Cardiac septum (tissue), 1 donor: ENCODE measurements at places on chromosomes 5 and 9. TPM values are rescaled to one million over a fixed set of nuclear protein-coding genes. Genes with fewer than 3 reads are reported as not detected.

GABRA6 gene
- total RNA-seq: not detected

RNF38 gene
- total RNA-seq: 41.2 TPM

FAM169A gene
- 6.5 TPM for total RNA-seq

GRAMD2B gene
- 33.4 TPM for total RNA-seq

DNA sequence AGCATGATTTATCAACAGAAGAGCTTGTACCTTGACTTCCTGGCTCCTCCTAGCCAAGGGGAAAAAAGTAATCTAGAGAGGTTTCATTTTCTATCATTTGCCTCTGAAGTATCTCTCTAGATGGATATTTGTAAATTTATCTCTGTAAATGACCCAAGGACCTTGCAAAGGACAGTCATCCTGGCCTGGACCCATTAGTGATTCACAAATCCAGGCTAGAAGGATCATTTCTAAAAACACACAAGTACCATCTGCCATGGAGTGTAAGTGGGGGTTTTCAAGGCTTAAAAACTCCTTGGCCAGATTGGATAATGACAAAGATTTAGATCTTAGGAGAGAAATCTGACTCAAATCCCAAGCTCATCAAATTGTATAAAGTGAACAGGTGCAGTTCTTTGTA, 8.1 kb downstream of the TTC23L start:
- DNase-seq: no peak

PDGFRB gene
- 54.6 TPM for total RNA-seq

- DNase-seq: peak; percentile 55
Observed at GRCh38 chr9:114450181-114450580, 55.1 kb downstream of the WHRN start.

GRCh38 chr5:160448886-160449285, 27.2 kb downstream of the PTTG1 start:
- DNase-seq: no peak

GRCh38 chr5:108472237-108472636, 90.3 kb upstream of the FBXL17 start:
- no peak for DNase-seq

- no peak for DNase-seq
Observed at GRCh38 chr5:43564289-43564850, 7.5 kb upstream of the PAIP1 start.

INSL6 gene
- not detected for total RNA-seq

MAMDC4 gene
- total RNA-seq: 11.0 TPM

DNA sequence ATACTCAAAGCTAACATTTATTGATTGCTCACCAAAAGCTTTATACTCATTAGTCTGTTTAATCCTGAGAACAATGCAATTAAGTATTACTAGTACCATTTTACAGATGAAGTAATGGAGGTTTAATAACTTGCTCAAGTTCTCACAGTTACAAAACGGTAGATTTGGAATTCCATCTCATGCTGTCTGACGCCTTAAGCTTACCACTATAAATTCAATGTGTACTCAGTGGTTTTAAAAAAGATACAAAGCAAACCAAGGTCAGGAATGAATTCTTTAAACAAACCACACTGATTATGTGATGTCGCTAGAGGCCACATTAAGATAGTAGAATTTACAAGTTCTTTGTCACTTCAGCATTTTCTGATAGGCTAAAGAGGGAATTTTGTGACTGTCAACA, 1.2 kb upstream of the C5orf63 start:
- DNase-seq: no peak

GRIN1 gene
- not detected for total RNA-seq

OTP gene
- not detected for total RNA-seq

DNA sequence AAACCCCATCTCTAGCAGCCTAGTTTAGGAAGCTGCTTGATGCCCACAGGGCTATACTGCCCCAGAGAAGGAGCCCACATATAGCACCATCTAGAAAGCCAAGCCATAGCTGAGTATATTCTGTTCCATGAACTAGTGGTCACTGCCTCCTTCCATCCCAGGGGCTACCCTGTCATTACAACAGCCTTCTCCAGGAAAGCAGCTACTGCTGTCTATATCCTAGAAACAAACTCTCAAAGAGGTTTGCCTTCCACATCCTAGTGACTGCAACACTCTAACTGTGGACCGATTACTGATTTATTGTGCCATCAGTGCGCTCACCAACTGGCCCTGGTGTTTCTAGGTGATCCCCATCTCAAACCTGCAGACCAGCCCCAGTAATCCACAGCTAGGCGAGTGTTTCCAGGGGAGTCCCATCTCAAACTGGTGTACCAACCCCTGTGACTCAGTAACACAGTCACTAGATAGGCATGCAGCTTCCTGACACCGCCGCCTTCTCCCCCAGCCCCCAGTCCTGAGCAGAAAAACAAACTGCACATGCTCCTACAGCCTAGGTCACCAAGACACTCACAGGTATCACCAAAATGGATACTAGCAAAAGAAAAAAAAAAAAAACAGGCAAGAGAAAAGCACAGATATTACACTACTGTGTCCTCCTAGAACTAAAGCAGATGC, 14.8 kb downstream of the SPTLC1 start:
- no peak for DNase-seq

DNA sequence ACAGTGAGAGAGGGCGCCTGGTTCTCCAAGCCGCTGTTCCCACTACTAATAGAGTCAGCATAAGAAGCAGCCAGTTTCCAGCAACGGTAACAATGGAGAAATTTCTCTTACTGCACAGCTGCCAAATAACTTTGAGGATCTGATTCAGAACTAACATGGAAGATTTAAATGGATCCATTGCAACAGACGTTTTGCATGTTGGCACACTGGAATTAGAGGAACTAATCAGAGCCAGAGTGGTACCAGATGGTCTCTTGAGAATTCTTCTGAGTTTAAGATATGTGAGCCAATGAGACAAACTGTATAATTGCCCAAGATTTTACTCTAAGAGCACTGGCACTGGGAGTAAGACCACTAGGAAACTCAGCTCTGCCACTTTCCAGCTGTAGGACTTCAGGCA, 186.5 kb downstream of the EFNA5 start:
- no peak for DNase-seq

DNA sequence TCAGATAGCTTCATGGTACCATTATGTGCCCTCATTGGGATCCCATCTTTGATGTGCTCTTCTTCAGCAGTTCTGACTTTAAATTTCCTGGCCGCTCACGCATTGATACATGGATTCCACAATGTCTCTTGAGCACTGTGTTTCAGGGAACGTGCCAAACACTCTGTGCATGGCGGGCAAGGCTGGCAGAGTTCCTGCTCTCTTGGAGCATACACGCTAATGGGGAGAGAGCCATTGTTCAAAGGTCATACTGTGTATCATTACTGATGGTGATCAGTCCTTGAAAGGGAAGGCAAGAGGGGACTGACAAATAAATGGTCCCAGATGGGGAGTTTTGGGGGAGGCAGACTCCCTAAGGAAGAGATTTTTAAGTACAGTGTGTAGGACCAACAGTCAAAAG, 52.3 kb downstream of the AMBP start:
- DNase-seq: no peak

EQTN gene
- total RNA-seq: not detected

PCDHA7 gene
- total RNA-seq: not detected

DNA sequence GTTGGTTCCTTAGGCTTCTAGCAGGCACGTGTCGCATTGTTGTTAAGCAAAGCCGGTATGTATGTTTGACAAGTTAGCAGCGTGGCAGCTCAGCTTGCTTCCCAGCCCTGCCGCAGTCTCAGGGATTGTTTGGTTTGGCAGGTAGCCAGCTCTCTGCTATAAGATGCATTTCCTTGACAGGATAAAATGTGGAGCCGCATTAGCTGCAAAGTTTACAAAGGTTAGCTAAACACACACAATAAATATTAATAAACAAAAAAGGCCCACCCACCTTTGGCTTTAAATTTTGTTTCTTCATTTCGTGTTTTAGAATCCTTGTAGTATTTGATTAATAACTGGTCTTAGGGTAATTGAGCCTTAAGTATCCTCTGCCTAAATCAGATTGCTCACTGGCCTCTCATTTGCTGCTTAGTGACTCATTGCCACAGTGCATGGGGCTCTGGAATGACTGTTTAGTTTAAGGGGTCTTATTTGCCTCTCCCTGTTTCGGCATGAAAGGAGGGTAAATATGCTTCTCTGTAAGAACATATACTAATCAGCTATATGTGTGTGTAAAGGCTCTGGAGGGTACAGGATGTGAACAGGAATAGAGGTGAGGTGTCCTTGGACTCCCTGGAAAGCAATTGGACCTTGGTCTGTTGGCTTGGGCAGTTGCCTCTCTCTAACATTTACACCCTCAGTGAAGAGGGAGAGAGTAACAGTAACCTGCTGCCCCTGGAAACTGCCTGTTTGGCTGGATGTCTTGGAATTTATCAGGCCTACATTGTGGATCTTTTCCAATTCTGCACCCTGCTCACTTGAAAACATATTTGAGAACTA, 122.0 kb downstream of the GDNF start:
- no peak for DNase-seq

DNA sequence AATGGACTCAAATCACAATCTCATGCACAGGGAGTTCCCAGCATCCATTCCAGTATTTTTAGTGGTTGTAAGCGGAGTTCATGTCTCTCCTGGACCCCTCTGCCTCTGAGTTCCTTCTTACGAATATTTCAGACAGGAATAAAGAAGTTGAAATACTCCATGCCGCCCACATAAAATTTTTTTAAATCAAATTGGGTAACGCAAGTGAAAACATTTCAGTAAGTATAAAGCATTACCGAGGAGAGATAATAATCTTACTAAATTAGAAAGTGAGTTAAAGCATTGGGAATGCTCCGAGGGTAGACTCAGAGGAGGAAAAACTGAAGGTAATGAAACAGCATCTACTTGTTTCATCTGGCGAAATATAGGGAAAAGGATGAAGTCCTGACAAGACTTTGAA, 317.6 kb downstream of the ARRDC3 start:
- DNase-seq: no peak

DNA sequence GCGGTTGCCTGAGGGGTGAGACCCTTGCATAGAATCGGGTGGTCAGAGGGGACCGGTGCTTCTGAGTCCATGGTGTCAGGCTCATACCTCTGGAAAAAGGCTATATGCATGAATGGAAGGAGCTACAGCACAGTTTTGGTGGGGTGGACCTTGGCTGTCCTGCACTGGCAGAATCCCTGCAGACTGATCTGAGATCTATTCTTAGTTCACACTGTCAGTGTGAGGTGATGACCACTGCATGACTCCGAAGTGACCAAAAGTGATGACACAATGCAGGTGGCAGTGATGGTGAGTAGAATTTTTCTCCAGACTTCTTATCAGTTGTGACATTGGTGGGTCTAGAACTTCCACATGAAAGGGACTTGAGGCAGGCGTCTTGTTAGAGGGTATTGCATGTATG, 105.2 kb upstream of the SLC28A3 start:
- no peak for DNase-seq

DNA sequence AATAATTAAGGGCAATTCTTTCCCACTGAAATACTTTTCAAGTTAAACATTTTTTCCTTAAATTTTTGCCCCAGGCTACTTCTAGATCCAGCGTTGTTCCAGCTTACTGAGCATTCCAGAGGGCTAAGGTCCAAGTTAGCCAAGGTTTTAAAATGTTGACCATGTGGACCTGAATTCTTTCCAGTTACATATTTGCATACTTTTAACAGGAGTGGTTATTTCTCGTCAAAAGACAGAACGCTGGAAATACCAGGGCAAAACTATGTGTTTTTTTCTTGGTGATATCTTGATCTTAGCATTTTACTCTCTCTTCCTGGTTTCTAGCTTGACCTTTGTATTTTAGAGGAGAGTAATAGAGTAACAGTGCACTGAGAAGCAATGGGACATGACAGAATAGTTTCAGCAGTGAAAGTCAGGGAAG, 32.8 kb downstream of the TMC1 start:
- DNase-seq: no peak

GRCh38 chr5:2387250-2387633, 364.2 kb downstream of the IRX2 start:
- no peak for DNase-seq

SPTLC1 gene
- 26.1 TPM for total RNA-seq

- DNase-seq: no peak
Observed at GRCh38 chr5:179401-179800, 11.9 kb upstream of the LRRC14B start.

GRCh38 chr5:169149317-169149716, 151.6 kb downstream of the SLIT3 start:
- DNase-seq: no peak

GRCh38 chr5:72921886-72922285, 34.0 kb upstream of the FCHO2 start:
- no peak for DNase-seq

DNA sequence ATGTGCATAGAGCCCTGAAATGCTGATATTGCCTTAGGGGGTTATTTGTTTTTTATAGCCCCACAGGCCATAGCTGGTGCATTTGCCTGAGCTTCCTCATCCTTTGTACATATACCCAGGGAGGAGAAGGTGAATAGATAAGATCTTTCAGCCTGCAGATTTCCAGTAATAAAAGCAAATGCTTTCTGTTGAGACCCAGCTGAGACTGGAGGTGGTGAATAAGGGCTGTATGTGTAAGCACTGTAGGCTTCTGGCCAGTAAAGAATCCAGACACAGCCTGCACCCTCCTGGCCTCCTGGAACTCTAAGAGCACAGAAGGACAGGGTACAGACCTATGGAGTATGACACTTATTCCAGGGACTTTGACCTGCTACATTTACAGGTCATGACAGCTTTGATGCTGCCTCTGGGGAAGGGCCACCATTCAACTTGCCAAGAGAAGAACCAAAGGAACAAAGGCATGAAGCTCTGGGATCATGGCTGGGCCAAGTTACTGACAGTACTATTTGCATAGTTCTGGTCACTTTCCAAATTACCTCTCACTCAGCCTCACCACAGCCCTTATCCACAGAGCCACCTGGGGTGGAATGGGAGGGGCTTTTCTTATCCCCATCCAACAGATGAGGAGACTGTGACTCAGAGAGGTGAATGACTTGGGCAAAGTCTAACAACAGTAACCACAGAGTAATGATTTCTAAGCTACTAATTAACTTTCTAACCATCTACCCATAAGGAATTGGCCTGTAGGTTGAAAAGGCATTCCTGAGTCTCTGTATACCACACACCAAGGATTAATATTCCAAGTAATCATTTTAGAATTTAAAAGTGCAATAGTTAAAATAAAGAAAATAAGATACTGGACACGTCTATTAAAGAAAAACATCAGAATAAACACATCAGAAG, 604.5 kb upstream of the KLF4 start:
- DNase-seq: no peak
